MM.1S (cell line): ENCODE measurements at places on chromosomes 4 and X.

DNA sequence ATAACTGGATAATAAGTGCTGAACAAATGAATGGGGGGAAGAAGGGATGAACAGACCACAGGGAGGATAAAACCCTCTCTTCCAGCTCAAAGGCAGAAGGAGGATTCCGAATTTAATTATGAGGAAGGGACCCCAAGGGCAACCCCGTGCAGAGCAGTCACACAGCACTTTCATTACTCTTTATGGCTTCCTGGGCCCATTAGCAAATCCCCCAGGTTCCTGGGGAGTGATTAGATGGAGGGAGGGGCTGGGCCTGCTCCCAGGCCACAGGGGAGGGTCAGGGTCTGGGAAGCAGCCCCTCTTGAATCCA, 67.1 kb downstream of the PPP2R2C start:
- DNase-seq, result no peak

GRCh38 chrX:47898024-47898423, 61.3 kb downstream of the ZNF81 start:
- no peak for DNase-seq

DNA sequence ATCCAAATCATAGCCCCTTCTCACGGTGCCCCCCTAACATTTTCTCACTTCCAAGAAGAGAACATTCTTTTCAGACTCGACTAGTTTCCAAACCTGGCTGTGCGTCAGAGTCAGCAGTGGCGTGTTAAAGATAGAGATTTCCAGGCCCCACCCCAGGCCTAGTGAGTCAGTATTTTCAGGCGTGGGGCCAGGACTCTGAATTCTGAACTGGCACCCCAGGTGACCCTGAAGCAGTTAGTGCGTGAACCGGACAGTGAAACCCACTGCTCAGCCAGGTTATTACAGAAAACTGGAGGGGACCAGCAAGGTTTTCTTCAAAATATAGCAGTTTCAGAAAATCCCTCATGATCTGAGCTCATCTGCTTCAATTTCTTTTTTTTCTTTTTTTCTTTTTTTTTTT, 35.0 kb upstream of the BCOR start:
- no peak for DNase-seq

GRCh38 chrX:78548012-78548411, 111.1 kb downstream of the RTL3 start:
- no peak for DNase-seq

- DNase-seq, result no peak
Observed at GRCh38 chr4:186586205-186586604, 30.8 kb upstream of the MTNR1A start.

GRCh38 chr4:5882947-5883346, 9.9 kb downstream of the CRMP1 start:
- DNase-seq, result no peak

DNA sequence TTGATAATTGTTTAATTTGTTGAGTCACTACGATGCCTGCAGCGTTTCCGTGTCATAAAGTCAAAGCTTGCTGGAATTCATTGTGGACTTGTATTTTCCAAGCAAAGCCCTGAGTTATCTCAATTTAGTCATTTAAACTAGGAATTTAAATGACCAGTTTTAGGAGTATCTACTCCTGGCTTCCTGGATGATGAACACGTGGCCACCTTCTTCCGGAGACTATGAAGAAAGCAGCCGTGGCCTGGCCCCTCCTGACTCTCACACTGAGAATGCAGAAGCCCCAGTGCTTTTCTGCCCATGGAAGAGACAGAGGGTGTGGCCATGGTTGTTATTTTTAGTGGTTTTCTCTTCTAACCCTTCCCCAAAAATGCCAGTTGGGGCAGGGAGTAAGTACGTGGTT, 250.7 kb upstream of the GATB start:
- DNase-seq, result no peak

DNA sequence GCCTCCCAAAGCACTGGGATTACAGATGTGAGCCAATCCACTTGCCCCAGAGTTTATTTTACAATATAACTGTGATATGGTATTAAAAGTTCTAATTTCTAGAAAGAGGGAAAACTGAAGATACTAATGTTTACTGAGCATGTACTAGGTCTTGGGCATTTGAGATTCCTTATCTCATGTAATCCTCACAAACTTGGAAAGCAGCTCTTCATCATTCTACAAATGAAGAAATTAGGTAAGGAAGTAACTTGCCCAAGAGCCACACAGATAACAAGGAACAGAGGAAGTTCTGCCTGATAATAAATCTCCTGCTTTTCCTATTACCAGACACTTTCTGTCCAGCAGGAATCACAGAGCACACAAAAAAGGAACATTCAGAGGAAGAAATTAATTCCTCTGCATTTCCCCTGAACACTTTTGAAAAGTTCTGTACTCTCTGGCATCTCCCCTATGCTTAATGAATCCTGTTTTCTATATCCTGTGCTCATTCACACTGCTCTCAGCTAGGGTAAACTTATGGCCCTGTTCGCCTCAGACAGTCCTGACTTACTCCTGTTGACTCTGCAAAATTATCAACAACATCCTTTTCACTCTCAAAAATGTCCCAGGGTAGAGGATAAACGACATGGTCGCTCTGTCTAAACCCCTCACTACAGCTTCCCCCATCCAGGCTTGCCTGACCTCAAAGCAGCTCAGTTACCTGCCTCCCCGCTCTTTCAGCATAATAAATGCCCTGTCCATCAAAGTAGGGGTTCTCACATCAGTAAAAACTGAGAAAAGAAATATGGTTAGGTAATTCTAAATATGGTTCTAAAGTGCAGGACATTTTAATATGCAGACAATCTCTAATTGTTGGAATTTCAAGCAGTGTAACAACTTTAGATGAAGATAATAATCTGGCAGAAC, 13.6 kb downstream of the SH3RF1 start:
- DNase-seq, result no peak

DNA sequence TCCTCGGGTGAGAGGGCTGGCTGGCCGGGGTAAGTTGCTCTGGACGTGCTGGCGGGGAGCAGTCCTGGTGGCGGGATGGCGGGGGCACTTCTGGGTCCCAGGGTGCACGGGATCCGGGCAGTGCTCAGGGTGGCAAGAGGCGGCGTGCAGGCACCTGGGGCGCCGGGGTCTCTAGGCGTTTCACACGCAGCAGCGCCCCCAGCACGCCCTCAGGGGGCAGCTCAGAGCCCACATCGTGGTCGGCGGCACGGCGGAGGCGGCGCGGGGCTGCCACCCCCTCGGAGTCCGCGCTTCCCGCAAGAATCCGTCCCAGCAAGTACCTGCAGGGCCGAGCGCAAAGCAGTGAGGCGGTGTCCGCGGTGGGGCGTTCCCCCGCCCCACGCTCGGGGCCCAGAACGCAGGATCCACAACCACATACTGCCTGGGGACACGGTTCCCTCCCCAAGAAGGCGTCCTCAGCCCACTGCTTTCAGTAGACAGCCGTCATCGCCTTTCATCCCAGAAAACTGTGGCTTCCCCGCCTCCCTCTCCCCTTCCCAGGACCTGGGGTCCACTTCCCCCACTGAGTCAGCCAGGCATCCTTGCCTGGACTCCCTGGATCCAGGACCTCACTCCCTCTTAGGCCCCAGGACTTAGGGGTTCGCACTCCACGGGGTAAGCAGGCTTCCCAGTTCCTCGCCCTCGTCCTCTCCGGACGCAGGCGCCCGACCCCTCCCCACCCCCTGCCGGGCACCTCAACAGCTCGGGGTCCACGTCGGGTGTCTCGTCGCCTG, 4.1 kb downstream of the PCSK1N start:
- no peak for DNase-seq

- DNase-seq, result no peak
Observed at GRCh38 chr4:94814237-94814636, 56.5 kb downstream of the BMPR1B start.

GRCh38 chrX:15681433-15681832, 16.8 kb upstream of the CLTRN start:
- DNase-seq, result no peak

- DNase-seq, result peak; percentile 72
Observed at GRCh38 chr4:131248314-131248713, 1900.8 kb upstream of the PCDH10 start.
